ENCODE measurements at places on chromosomes 7 and 10. TPM values are rescaled to one million over a fixed set of nuclear protein-coding genes. Genes with fewer than 3 reads are reported as not detected.
A peak's percentile ranks its signal among the peaks of the same experiment; 100 is the strongest.

DNA sequence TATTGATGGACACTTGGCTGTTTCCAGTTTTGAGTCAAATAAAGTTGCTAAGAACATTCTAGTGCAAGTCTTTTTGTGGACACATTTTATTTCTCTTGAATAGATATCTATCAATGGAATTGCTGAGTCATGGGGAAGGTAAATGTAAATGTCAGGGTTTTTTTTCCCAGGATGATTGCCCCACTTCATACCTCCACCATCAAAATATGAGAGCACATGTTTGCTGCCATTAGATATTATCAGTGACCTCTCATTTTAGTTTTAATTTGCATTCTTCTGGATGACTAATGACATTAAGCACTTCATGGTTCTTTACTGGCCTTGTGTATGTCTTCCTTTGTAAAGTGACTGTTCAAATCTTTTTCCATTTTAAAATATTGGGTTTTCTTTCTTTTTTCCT is 45.7 kb downstream of the PAPSS2 start:
- H3K36me3 ChIP-seq: no peaks in the 10 kb centered on the region
- no peaks in the 10 kb centered on the region for H3K4me1 ChIP-seq
- no peak for DNase-seq
- peaks cover 1% of the 10 kb centered on the region for H3K27me3 ChIP-seq
- H3K27ac ChIP-seq: no peak overlapping the region

Gene C10orf62
- total RNA-seq: not detected

Gene ENKUR
- not detected for total RNA-seq

DNA sequence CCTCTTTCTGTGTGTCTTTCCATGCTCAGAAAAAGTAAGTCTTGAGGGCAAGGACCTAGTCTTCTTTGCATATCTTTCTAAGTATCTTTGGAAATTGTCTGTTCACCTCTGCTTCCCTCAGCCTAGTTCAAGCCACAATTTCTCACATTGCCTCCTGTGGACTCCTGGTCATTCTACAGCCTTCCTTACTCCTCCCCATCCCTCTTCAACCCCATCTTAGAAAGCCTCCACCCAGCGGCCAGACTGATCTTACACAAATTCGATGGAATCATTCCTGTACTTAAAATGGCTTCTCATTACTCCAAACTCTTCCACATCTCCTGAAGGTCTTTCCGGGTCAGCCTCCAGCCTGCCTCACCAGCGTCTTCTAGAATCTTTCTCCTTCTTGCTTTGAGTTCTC is 24.1 kb upstream of the AGK start:
- DNase-seq: no peak
- no peaks in the 10 kb centered on the region for H3K36me3 ChIP-seq
- peaks cover 22% of the 10 kb centered on the region for H3K27me3 ChIP-seq
- H3K27ac ChIP-seq: no peak overlapping the region
- no peaks in the 10 kb centered on the region for H3K4me1 ChIP-seq

GRCh38 chr10:129090618-129091366 is 376.2 kb upstream of the MGMT start:
- H3K4me1 ChIP-seq: peaks cover 2% of the 10 kb centered on the region
- DNase-seq: no peak
- H3K36me3 ChIP-seq: no peaks in the 10 kb centered on the region
- no peaks in the 10 kb centered on the region for H3K27me3 ChIP-seq

DNA sequence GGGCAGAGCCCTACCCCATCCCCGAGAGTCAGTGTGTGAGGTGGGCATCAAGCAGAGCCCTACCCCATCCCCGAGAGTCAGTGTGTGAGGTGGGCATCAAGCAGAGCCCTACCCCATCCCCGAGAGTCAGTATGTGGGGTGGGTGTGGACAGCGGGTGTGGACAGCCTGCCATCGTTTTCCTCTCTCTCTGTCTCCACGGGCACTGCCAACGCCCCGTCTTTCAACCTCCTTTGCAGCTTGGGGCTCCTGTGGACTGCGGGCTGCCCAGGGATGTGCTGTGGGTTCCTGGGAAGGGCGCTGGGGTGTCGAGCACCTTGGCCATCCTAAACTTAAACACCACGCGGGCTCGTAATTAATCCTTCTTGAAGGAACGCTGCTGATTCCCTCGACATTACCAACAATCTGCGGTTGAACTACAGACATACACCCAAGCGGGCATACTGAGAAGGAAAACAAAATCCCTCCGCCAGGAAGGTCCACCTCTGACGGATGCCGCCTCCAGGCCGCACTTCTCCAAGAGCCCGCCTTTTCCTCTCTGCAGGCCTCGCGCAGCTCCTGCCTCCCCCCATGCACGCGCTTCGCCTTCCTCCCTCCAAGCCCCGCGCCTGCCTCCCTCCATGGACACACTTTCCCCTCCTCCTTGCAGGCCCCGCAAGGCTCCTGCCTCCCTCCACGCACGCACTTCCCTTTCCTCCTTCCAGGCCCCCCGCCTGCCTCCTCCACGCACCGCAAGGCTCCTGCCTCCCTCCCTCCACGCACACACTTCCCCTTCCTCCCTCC is 65.1 kb downstream of the ADARB2 start:
- H3K4me1 ChIP-seq: peaks cover 6% of the 10 kb centered on the region
- no peaks in the 10 kb centered on the region for H3K36me3 ChIP-seq
- H3K27ac ChIP-seq: no peak overlapping the region
- H3K4me3 ChIP-seq: no peak overlapping the region

- DNase-seq: peak; percentile 83
- peaks cover 4% of the 10 kb centered on the region for H3K4me1 ChIP-seq
- H3K27me3 ChIP-seq: peaks cover 1% of the 10 kb centered on the region
- no peaks in the 10 kb centered on the region for H3K36me3 ChIP-seq
- H3K4me3 ChIP-seq: no peak overlapping the region
Measured at GRCh38 chr7:44587843-44588711, 6.0 kb upstream of the TMED4 start.

DNA sequence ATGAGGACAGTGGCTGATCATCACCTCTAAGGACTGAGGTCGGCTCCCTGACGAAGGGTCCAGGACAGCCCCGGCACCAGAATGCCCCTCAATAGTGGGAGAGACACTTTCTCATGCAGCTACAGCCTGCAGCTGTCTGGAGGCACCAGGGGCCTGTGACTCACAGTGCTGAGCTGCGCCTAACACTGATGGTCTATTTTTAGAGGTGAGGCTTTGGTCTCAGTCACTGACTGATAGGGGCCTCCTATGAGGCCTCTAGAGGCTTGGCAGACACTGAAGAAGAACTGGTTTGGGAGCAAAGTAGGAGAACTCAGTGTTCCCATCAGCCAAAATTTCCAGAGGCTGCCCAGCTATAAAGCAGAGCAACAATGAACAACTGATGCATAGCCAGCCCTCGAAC is 130.1 kb downstream of the COBL start:
- peaks cover 13% of the 10 kb centered on the region for H3K27me3 ChIP-seq
- H3K36me3 ChIP-seq: no peaks in the 10 kb centered on the region
- no peak overlapping the region for H3K4me3 ChIP-seq

Gene PKD1L1
- 0.05 TPM for total RNA-seq

Data from activated naive CD4-positive, alpha-beta T cell treated with anti-CD3 and anti-CD28 coated beads for 36 hours (primary cell).